ENCODE measurements at places on chromosomes 5 and 9.
A peak's percentile ranks its signal among the peaks of the same experiment; 100 is the strongest.

GRCh38 chr5:154273028-154273617 is 82.6 kb downstream of the GALNT10 start:
- DNase-seq: no peak

- DNase-seq: no peak
These were observed 142.7 kb upstream of the ADAMTSL1 start for GRCh38 chr9:18331310-18331684.

DNA sequence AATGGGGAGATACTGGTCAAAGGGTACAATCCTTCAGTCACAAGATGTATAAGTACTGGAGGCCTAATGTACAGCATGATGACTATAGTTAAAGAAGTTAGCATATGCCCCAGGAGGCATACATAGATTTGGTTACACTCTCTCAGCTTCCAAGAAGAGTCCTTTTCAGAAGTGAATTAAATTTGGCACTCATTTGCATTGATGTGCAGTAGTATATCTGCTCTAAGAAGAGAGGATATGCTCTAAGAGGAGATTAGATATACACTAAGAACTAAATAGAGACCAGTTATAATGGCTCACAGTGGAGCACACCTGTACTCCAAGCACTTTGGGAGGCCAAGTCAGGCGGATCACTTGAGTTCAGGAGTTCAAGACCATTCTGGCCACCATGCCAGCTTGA is 139.5 kb upstream of the MINAR2 start:
- DNase-seq: no peak

DNA sequence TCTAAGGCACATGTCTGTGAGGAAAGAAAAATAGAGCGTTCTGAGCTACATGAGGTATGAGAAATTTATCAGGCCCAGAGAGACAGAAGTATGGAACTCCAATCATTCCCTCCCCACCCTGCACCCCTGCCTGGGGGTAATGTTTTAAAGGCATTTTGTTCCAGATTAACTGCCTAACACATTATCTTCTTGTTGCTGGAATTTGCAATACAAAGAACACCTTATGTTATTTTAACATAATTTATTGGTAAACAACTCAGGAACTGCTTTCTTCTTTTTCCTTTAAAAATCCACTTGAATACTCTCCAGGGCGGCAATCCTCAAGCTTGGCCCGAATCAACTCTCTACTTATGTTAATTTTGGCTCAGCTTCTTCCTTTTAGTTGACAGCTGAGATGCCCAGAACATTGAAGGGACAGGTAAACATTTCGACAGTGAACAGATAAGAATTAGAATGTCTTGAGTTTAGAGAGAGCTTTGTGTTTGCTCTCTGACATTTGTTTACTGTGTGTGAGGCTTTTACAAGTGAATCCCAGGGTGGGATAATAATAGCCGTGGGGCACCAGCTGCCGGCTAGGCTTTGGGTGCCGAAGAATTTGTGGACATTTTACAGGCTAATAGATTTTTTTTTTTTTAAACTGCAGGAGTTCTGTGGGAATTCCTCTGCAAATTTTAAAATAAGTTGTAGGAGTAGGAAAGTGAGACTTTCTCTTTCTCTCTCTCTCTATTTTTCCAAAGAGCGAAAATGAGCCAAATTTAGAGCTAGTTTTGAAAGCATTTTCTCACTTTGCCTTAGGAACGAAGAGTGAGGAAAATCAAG is 96.4 kb upstream of the TAF11L2 start:
- no peak for DNase-seq

- no peak for DNase-seq
These were observed 88.6 kb upstream of the RASGRF2 start for GRCh38 chr5:80871541-80871961.

DNA sequence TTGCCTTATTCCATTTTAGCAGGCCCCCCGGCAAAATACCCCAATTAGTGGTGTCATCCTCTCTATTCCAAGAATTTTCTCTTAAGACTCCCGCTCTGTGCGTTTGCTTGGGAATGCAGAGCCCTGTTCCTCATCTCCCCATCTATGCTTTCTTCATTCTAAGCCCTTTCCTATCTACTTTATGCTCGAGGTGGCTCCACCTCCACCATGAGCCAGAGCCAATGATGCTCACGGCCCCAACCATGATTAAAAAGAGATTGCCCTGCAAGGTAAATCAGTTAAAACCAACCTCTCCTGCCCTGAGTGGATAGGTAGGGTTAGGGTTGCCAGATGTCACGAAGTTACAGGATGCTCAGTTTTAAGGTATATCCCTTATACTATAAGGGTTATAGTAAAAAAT is 677 bp upstream of the TXNDC15 start:
- peak; percentile 9 for DNase-seq

DNA sequence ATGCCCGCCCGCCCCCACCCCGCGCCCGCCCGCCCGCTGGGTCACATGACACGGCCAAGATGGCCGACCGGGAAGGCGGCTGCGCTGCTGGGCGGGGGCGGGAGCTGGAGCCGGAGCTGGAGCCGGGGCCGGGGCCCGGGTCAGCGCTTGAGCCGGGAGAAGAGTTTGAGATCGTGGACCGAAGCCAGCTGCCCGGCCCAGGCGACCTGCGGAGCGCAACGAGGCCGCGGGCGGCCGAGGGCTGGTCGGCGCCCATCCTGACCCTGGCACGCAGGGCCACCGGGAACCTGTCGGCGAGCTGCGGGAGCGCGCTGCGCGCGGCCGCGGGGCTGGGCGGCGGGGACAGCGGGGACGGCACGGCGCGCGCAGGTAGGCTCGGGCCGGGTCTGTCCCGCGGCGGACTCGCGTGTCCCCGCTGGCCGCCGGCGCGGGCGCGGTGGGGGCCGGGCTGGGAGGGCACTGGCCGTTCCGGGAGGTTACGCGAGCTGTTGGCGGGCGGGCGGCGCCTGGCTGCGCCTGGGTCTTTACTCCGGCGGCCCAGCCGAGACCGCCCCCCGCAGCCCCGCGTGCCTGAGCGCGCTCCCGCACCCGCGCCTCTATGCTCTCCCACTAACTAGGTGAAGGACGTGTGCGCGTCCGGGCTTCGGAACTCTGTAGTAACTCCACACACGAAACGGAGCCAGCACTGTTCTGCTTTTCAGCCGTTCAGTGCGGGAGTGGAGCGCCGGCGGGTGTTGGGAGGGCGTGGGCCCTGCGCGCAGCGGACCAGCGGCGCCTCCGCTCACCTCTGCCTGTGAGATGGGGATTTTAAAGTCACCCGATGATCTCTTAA is at the start of gene RUFY1:
TSS of gene RUFY1 (plus strand) at position 44 of the 832 bp plus-strand sequence. CDS start at position 60, 16 bp downstream.
- DNase-seq: peak; percentile 88

GRCh38 chr9:37565661-37566618 is 10.2 kb downstream of the FBXO10 start:
- no peak for DNase-seq
